ENCODE measurements at places on chromosomes 2 and 18. TPM values are rescaled to one million over a fixed set of nuclear protein-coding genes. Genes with fewer than 3 reads are reported as not detected.

CAPN14 gene
- 0.58 TPM for total RNA-seq

POTEI gene
- not detected for total RNA-seq

TTN gene
- under 0.01 TPM for total RNA-seq

DNPEP gene
- 50.2 TPM for total RNA-seq

CCDC85A gene
- 0.29 TPM for total RNA-seq

OLA1 gene
- total RNA-seq, result 122 TPM

FLACC1 gene
- 0.14 TPM for total RNA-seq

IL36G gene
- not detected for total RNA-seq

IL36A gene
- total RNA-seq, result not detected

LOXHD1 gene
- 0.14 TPM for total RNA-seq

FBXO48 gene
- 0.54 TPM for total RNA-seq

GNLY gene
- not detected for total RNA-seq

PLB1 gene
- 0.82 TPM for total RNA-seq

SLC19A3 gene
- 0.07 TPM for total RNA-seq

PROKR1 gene
- total RNA-seq, result not detected

TMEM169 gene
- 3.8 TPM for total RNA-seq

PID1 gene
- 3.3 TPM for total RNA-seq

PLA2R1 gene
- 3.6 TPM for total RNA-seq

STPG4 gene
- total RNA-seq, result not detected

NPHP1 gene
- 4.4 TPM for total RNA-seq
